ENCODE measurements at places on chromosomes 1 and 21.

DNA sequence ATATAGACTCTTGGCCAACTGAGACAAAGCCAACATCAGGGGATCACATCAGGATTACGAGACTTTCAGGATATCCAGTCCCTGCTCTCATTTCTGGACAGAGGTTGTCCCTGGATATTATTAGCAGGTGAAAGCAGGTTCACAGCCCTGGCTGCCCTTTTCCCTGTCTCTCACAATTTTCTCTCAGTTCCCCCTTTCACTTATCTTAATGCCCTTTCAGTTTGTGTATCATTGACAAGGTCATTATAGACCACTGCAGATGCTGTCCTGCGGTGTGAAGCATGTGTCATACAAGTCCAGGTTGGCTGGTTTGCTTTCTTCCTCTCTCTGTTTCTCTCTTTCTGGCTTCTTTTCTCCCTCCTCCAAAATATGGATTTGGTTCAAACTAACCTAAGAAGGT lies 2.1 kb upstream of the KLHDC9 start:
- no peak overlapping the region for H3K27ac ChIP-seq
- H3K27me3 ChIP-seq = no peaks in the 10 kb centered on the region
- no peak for DNase-seq
- H3K4me1 ChIP-seq = no peaks in the 10 kb centered on the region

GRCh38 chr1:79815115-79815514 lies 808.6 kb upstream of the ADGRL4 start:
- H3K36me3 ChIP-seq = no peaks in the 10 kb centered on the region
- H3K4me3 ChIP-seq = no peak overlapping the region
- H3K27ac ChIP-seq = no peak overlapping the region
- no peak for DNase-seq
- H3K27me3 ChIP-seq = no peaks in the 10 kb centered on the region

- no peak overlapping the region for H3K27ac ChIP-seq
- H3K27me3 ChIP-seq = no peaks in the 10 kb centered on the region
- H3K4me3 ChIP-seq = no peak overlapping the region
- peaks cover 6% of the 10 kb centered on the region for H3K4me1 ChIP-seq
Observed at GRCh38 chr1:64536836-64537490, 67.0 kb downstream of the CACHD1 start.

GRCh38 chr1:41799723-41800122 lies 119.0 kb downstream of the HIVEP3 start:
- H3K4me1 ChIP-seq = peaks cover 3% of the 10 kb centered on the region
- H3K27me3 ChIP-seq = no peaks in the 10 kb centered on the region
- no peak for DNase-seq
- H3K4me3 ChIP-seq = no peak overlapping the region
- no peaks in the 10 kb centered on the region for H3K36me3 ChIP-seq

GRCh38 chr1:195328681-195329080 lies 1279.6 kb downstream of the KCNT2 start:
- no peak overlapping the region for H3K4me3 ChIP-seq
- no peaks in the 10 kb centered on the region for H3K36me3 ChIP-seq
- no peak for DNase-seq
- no peaks in the 10 kb centered on the region for H3K27me3 ChIP-seq

GRCh38 chr1:240217403-240217802 lies 125.7 kb downstream of the FMN2 start:
- H3K4me1 ChIP-seq = no peaks in the 10 kb centered on the region
- H3K36me3 ChIP-seq = no peaks in the 10 kb centered on the region
- H3K27ac ChIP-seq = no peak overlapping the region
- no peak overlapping the region for H3K4me3 ChIP-seq

GRCh38 chr1:160807738-160808137 lies 11.8 kb downstream of the LY9 start:
- no peak overlapping the region for H3K27ac ChIP-seq
- H3K4me1 ChIP-seq = no peaks in the 10 kb centered on the region
- DNase-seq = no peak
- H3K27me3 ChIP-seq = no peaks in the 10 kb centered on the region
- H3K36me3 ChIP-seq = no peaks in the 10 kb centered on the region

- no peak overlapping the region for H3K4me3 ChIP-seq
- H3K27ac ChIP-seq = no peak overlapping the region
- H3K36me3 ChIP-seq = no peaks in the 10 kb centered on the region
- no peaks in the 10 kb centered on the region for H3K27me3 ChIP-seq
- DNase-seq = no peak
Observed at GRCh38 chr1:157319567-157319966, 181.4 kb upstream of the ETV3 start.

DNA sequence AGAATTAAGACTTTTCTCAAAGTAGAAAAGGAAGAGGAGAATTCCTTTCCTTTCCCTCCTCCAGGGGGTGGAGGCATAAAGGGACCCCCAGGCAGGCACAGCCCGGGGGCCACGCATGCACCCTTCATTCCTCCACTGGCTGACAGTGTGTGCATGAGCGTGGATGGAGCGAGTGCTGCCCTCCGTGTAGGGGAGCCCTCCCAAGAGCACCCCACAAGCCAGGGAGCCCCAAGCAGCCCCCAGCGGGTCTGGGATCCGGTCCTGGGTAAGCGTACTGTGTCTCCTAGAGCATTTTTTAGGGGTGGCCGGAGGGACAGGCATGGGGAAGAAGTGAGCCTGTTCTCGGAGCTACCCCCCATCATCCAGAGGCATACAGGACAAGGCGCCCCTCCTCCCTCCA lies 120.5 kb downstream of the SIK1 start:
- H3K27ac ChIP-seq = no peak overlapping the region
- no peaks in the 10 kb centered on the region for H3K4me1 ChIP-seq
- no peaks in the 10 kb centered on the region for H3K36me3 ChIP-seq
- no peak for DNase-seq

GRCh38 chr1:111476214-111476613 lies 2.4 kb downstream of the C1orf162 start:
- no peak overlapping the region for H3K4me3 ChIP-seq
- no peak for DNase-seq
- H3K27me3 ChIP-seq = no peaks in the 10 kb centered on the region

- H3K27ac ChIP-seq = no peak overlapping the region
- H3K4me3 ChIP-seq = peak overlapping the region; percentile 89
- no peak for DNase-seq
- no peaks in the 10 kb centered on the region for H3K36me3 ChIP-seq
- H3K27me3 ChIP-seq = no peaks in the 10 kb centered on the region
Observed at GRCh38 chr21:15732290-15732995, 2.7 kb downstream of the USP25 start.

DNA sequence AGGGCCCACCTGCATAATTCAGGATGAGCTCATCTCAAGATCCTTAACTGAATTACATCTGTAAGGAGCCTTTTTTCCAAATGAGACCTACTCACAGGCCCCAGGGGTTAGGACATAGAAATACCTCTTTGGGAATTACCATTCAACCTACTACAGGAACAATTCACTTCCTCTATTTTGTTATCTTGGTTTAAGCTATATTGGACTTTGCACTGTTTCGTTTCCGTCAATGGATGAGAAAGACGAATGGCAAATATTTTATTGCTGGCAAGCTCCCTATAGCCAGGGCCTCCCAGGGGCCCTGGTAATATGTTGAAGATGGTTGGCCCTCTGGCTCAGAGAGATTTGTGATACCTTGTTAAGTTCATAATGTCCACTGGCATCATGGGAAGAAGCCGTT lies 384.2 kb upstream of the DUSP10 start:
- H3K27ac ChIP-seq = no peak overlapping the region
- no peaks in the 10 kb centered on the region for H3K27me3 ChIP-seq
- no peak overlapping the region for H3K4me3 ChIP-seq
- no peaks in the 10 kb centered on the region for H3K4me1 ChIP-seq
- no peaks in the 10 kb centered on the region for H3K36me3 ChIP-seq

- H3K36me3 ChIP-seq = no peaks in the 10 kb centered on the region
- no peak for DNase-seq
- no peak overlapping the region for H3K27ac ChIP-seq
- H3K4me3 ChIP-seq = no peak overlapping the region
Observed at GRCh38 chr1:231605149-231606100, 21.2 kb upstream of the DISC1 start.

GRCh38 chr1:92324784-92325183 lies 25.9 kb downstream of the RPAP2 start:
- H3K4me1 ChIP-seq = no peaks in the 10 kb centered on the region
- no peaks in the 10 kb centered on the region for H3K27me3 ChIP-seq
- no peak overlapping the region for H3K4me3 ChIP-seq
- no peak overlapping the region for H3K27ac ChIP-seq
